Cerebellum (tissue), 4 donors: ENCODE measurements at places on chromosomes 11 and 22.
A peak's percentile ranks its signal among the peaks of the same experiment; 100 is the strongest.

- no peak for DNase-seq
Observed at GRCh38 chr11:120792306-120792705, 231.6 kb upstream of the TBCEL start.

DNA sequence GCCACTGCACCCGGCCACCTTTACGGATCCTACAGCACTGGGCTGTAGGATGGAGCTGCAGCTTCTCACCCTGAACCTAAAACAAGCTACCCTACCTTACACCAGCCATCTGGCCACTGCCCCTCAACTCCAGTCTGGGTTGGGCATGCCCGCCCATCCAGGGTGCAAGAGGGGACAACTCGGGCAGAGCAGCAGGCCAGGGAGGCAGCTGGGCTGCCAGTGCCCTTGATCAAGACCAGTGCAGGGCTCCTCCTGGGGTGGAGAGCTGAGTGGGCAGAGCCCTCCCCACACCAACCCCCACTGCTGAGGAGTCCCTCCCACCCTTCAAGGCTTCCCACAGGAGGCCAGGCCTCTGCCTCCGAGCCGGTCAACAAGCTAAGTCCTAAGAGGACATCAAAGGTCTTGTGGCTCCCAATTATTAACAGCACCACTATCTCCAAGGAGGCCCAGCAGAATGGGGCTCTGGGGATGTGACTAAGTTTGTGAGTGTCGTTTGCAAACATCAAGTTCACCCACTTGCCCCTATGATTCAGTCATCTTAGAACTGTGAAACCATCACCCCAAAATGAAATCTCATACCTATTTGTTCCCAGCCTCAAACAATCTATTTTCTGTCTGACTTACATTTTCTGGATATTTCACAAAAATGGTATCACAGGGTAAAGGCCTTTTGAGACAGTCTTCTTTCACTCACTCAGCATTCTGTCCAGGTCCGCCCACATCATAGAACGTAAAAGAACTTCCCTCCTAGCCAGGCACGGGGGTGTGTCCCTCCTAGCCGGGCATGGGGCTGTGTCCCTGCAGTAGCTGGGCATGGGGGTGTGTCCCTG, 11.0 kb downstream of the GATD1 start:
- DNase-seq: no peak

- DNase-seq: peak; percentile 44
Observed at GRCh38 chr11:110710628-110711381, 1.4 kb downstream of the ARHGAP20 start.

DNA sequence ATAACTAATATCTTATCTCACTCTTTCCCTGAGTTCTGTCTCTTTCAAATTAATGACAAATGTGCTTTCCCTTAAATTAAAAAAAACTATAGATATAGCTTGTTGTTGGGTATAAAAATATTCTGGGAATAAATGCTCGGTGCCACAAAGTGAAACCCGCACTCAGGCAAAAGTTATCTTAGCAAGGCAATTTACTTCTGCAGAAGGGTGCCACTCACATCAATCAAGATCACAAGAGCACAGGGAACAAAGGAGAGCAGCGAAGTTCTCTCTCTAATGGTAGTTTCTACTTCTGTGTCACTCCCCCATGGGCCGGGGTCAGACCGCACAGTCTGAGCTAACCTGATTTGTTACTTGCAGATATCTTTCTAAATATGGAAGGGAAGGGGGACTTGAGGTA, 4.7 kb upstream of the OR52N2 start:
- no peak for DNase-seq

- DNase-seq: no peak
Observed at GRCh38 chr11:5384335-5384734, 723 bp downstream of the OR51M1 start.

DNA sequence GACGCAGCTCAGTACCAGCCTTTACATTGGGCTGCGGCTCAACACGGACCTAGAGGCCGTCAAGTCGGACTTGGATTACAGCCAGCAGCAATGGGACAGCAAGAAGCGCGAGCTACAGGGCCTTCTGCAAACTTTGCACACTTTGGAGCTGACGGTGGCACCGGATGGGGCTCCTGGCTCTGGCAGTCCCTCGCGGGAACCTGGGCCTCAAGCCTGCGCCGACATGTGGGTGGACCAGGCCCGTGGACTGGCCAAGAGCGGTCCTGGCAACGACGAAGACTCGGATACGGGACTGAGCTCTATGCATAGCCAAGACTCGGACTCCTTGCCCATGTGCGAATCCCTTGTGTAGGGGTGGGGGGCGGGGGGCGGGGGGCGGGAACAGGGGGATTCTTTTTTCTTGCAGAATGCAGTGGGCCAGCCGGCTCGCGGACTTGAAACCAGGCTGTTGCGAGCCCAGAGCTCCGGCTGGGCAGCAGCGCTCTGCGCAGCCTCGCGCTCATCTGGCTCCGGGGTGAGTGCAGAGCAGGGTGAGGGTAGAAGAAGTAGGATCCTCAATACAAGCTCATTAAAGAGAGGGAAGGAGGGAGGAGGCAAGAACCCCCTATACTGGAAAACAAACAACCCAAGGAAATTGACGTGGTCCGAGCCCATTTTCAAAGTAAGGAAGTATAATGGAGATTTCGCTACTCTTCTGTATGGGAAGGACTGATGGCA, 1.8 kb downstream of the RASSF10 start:
- DNase-seq: no peak

- DNase-seq: peak; percentile 58
Observed at GRCh38 chr11:59550842-59551658, 39.7 kb downstream of the OR4D9 start.

- DNase-seq: peak; percentile 49
Observed at GRCh38 chr11:67507242-67507863, 609 bp downstream of the CDK2AP2 start.

DNA sequence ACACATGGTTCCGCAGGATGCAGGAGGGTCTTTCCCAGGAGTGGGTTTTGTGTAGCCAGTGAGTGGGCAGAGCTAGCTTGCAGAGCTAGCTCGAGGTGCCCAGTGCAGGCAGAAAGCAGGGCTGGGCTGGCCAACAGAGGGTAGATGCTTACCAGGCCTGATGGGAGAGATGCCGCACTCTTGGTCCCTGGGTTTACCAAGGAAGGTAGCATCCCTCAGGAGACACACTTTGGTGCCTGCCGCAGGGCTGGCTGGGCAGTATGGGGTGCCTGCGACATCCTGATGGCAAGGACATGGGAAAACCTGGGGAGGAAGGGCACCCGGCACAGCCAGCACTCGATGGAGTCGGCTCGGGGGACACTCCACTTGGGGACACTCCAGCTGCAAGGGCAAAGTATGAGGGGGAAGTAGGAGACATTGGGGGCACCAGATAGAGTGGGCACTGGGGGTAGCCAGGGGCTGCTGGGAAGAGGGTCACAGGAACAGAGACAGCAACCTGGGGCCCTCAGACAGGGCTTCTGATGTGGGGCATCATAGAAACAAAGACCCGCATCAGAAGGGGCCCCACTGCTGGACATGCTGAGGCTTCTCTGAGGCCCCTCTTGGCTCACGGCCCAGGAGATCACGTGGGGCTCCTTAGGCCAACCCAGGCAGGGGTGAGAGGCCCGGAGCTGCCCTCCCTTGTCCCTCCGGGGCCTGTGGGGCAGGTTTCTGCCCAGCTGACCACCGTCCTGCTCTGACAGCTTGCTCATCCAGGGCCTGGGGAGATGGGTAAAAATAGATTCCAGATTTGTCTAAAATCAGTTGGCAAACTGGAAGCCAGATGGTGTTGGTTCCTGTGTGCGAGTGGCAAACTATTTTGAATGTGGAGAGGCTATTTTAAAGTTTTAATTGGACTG, 89.8 kb downstream of the MORC2 start:
- peak; percentile 77 for DNase-seq

DNA sequence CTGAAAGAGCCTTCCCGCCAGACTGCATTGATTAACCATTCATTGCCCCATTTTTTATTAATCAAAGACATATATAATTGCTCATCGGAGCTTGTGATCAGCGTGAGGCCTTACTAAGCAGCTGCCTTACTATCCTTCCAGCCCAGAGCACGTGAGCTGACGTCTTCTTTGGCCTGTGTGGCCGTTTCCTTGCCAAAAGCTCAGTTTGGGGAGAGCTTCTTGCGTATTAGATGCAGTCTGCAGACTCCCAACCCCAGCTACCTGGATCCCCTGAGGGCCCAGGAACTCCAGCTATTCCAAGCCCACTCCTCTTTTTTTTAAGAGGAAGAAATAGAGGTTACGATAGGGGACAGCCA, 784 bp upstream of the SLC43A3 start:
- DNase-seq: peak; percentile 66

DNA sequence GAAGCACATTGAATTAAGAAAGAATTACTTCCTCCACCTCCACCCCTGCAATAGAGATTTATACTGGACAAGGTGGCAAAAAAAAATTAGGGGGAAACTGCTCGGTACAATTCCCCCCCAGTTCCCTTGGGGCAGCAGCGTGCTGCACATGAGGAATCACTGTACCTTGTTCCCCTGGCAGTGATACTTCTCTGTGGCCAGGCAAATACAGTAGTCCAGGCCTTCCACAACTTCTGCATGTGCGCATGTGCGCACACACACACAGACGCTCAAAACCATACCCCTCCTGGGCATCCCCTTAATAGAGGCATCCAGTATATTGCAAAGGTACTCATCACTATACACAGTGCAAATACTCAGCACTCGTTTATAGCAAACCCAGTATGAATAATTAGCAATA, 68.9 kb downstream of the ARFGAP2 start:
- DNase-seq: no peak

- no peak for DNase-seq
Observed at GRCh38 chr22:39185601-39186012, 33.1 kb upstream of the CBX7 start.

DNA sequence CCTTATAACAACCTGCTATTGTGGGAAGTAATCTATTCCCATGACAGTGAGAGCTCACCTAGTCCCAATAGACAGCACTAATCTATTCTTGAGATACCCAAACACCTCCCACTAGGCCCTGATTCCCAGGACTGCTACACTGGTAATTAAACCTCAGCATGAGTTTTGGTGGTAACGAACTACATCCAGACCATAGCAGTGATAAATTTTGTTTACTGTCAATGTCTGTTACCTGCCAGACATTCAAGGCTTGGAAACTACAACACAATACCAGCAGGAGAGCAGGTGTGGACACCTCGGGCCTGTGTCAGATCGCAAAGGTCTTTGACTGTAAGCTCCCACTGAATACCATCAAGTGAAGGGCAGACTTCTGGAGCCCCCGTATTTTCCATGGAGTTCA, 187.1 kb downstream of the ARHGAP42 start:
- DNase-seq: no peak
